ENCODE measurements at places on chromosomes 7 and 10.

DNA sequence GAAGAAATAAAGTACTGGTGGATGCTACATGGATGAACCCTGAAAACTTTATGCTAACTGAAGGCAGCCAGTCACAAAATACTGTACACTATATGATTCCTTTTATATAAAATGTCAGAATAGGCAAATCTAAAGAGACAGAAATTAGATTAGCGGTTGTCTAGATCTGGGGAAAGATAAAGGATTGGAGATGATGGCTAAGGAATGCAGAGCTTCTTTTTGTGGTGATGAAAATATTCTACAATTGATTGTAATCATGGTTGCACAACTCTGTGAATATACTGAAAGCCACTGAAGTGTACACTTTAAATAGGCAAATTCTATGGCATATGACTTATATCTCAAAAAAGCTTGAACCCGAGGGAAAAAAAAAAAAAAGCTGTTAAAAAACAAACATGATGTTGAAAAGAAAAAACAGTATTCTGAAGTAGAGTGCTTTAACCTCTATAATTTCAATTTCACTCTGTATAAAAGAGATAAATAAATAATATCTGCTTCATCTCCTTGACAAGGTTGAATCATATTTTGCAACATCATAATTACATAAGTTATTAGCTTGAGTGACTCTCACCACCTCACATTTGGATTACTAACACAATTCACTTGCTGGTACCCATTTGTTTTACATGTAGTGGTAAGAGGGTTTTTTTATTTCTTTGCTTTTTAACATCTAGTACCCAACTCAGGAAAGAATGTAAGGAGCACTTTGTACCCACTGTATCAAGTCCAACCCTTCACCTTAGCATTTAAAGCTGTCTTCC, 2.8 kb upstream of the GNAI1 start:
- no peak for DNase-seq

- peak; percentile 39 for DNase-seq
Observed at GRCh38 chr7:131057015-131057793, 270.5 kb upstream of the MKLN1 start.

GRCh38 chr7:66683770-66684123, 55.1 kb downstream of the KCTD7 start:
- no peak for DNase-seq

GRCh38 chr10:114429581-114430335, 25.5 kb upstream of the AFAP1L2 start:
- DNase-seq, result no peak
